ACHN (cell line): ENCODE measurements at places on chromosomes 7 and 10.

- DNase-seq, result peak; percentile 24
These were observed 97.2 kb downstream of the SLC25A13 start for GRCh38 chr7:96224685-96225084.

DNA sequence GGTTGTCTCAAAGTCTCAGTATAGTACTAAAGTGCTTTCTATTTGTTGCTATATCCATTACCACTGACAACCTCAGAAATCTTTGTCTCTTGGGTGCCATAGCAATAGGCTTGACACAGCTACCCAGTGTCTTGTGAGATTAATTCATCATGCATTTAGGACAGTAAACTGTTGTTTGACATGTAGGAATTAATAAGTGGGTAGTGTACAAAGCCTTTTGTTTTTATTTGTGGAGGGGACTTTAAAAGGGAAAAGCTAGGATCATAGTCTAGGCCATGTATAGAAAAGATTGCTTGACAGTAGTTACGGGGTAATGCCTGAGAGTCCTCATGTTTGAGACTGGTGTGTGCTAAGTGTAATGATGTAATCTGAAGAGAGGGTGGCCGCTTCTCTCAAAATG lies 102.6 kb upstream of the AGR3 start:
- DNase-seq, result no peak

DNA sequence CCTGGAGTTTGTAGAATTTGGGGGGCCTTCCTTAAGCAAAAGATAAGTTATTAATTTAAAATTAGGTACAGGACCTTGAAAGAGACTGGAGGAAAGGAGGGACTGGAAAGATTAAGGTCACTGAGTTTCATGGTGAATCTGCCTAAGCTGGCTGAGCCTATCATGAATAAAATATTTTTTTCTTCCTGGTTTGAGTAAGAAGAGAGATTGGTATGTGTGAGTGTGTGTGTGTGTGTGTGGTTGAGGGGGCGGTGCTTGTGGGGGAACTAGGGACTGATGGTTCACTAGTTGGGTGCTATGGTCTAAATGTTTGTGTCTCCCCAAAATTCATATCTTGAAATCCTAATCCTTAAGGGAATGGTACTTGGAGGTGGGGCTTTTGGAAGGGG lies 142.5 kb upstream of the PRKCQ start:
- no peak for DNase-seq

GRCh38 chr10:83953589-83953988 lies 185.7 kb upstream of the GHITM start:
- DNase-seq, result no peak

DNA sequence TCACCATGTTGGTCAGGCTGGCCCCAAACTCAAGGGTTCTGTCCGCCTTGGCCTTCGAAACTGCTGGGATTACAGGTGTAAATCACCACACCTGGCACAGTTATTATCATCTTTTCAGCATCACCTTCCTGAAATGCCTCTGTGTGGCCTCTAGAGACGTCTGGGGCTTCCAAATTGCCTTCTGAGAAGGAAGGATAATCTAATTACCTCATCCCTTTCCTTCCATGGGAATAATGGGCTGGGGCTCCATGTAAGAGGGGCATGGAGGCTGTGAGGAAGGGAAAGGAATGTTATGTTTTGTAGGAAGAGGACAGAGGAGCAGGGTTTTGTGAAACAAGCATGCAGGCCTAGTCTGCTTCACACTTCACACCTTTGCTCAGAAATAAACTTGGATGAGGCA lies 22.2 kb upstream of the PODXL start:
- DNase-seq, result no peak

DNA sequence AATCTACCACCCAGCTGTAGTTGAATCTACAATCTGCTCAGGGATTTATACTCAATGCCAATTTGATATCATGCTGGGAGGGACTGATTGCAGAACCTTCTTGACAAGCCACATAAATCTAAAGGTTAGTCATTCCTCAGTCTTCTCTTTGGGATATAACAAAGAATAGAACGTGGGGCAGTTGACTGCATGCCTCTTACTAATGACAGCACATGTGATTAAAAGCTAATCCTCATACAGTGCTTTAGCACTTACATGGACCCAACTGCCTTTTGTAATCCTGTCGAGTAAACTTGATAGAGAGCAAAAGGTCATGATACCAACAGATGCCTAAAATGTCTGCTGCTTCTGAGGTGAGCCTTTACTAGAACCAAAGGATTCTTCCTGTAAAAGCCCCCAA lies 12.3 kb downstream of the KLHL7 start:
- no peak for DNase-seq

- DNase-seq, result no peak
These were observed 545.1 kb downstream of the AUTS2 start for GRCh38 chr7:70143075-70144044.

GRCh38 chr10:93758891-93759410 lies 1.2 kb downstream of the LGI1 start:
- no peak for DNase-seq

- no peak for DNase-seq
These were observed 27.6 kb downstream of the NPS start for GRCh38 chr10:127576740-127577161.

GRCh38 chr10:85922356-85923129 lies 444.1 kb downstream of the GRID1 start:
- no peak for DNase-seq

DNA sequence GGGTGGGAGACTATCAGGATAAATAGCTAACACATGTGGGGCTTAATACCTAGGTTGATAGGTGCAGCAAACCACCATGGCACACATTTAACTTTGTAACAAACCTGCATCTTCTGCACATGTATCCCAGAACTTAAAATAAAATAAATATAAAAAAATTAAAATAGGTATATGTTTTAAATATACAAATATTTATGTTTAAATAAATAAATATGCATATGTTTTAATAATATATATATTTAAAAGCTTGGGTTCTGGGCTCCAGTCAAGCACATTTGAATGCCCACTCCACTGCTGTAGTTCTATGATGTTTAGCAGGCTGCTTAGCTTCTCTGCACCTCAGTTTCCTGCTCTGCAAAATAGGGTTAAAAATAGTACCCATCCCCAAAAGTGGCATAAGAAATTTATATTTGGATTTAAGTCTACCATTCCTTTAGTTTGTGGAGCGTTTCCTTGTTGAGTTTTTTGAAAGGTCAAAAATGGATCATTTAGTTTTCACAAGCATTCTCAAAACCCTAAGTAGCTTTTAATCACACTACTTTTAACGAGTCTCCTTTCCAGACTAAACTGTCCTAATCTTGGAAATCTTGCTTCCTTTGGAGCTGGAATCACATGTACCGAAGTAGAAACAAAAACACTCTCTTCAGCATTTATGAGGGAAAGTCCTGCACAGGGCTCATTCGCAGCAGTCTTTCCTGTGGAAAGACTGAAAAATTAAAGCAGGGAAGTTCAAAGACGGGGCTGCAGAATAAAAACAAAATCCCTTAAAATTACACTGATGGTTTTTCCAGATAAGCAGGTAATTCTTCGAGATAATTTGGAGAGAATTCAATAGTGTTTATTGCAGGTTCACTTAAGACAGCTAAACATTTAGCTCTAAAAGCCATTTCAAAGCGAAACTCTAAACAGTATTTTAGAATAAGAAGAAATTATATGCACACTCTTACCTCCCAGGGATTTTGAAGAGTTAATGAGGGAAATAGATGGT lies 111.7 kb upstream of the LYZL1 start:
- DNase-seq, result no peak

GRCh38 chr10:88705958-88706357 lies at the start of gene LIPK:
Gene LIPK, plus strand, starts transcription at chr10:88706249. Its CDS starts 18,295 bp downstream, at chr10:88724544.
- no peak for DNase-seq

GRCh38 chr7:30321089-30321881 lies 36.9 kb downstream of the ZNRF2 start:
- no peak for DNase-seq

DNA sequence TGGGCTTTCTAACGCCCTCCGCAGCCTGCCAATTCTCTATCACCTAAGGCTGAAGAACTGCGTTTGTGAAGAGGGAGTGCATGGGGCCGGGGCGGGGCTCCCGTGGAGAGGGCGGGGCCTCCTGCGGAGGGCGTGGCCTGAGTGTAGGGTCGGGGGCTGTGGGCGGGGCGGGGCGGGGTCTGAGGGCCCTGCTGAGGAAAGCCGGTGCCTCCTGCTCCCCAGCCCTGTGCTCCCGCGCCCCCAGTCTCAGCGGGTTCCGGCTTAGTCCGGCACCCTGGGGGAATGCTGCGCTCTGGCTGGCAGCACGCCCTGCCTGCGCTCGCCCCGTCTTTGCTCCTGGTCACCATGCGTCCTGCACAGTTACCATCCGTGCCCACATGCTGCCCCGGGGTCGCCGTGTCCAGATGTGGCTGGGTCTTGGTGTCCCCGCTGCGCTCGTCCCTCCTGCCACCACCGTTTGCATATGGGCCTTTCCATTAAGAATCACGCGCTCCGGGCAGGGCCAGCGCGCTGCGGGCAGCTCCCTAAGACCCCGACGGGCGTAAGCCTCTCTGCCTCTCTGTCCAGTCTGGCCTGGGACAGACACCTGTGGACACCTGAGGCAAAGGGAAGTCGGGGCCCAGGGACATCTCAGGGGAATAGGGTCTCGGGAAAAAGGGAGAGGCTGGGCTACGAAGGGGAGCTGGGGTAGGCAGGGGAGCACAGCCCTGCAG lies 144.0 kb upstream of the RET start:
- no peak for DNase-seq

GRCh38 chr10:67971311-67971710 lies 86.9 kb downstream of the SIRT1 start:
- DNase-seq, result peak; percentile 6

DNA sequence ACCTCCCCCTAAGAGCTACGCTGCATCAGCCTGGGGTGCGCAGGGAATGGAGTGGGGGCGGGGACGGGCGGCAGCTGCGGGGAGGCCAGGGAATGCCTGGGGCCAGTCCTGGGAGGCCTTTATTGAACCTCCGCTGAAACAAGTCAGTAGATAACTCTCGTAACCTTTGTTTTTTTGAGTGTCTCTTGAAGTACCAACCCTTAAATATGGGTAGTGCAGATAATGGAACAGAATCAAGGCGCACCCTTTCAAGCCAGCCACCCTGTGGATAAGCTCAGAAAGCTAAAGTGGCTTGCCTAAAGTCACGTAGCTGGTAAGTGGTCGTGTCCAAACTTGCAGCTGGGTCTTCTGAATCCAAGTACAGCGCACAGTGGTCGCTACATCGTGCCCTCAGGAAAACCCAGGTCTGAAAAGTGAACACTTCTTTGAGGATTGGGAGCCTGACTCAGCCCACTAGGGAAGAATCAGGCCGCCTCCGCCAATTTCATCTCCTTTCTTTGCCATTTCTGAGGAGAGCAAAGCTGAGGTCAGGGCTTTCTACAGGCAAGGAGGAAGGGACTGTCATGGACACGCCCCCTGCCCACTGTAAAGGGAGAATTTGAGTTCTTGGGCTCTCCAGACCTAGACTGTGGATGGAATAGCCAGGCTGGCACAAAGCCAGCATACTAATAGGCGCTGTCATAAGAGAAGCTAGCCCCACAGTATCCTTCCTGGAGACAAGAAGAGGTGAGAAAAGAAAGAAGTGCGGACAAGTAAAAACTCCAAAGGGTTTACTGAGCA lies 3.2 kb upstream of the EGR2 start:
- DNase-seq, result no peak

DNA sequence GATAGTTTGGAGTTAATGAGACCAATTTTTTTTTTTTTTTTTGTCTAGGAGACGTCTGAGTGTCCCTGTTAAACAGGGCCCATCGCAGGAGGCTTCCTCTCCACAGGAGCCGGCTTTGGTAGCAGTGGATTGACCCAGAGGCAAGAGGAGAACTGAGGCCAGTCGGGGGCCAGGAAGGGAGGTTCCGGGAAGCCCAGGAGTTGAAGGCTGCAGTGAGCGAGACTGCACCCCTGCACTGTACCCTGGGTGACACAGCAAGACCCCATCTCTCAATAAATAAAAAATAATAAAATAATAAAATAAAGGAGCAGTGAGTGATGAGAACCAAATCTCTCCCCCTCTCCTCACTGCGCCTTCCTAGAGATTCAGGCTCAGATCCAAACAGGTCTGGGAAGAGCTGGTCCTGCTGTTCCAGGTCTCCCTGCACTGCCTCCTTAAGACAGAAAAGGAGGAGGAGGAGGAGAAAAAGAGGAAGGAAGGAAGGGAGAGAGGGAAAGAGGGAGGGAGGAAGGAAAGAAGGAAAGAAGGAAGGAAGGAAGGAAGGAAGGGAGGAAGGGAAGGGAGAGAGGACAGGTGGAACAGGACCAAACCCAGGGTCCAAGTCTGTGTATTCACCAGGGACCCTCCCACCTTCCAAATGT lies 3.5 kb downstream of the MNX1 start:
- DNase-seq, result no peak

DNA sequence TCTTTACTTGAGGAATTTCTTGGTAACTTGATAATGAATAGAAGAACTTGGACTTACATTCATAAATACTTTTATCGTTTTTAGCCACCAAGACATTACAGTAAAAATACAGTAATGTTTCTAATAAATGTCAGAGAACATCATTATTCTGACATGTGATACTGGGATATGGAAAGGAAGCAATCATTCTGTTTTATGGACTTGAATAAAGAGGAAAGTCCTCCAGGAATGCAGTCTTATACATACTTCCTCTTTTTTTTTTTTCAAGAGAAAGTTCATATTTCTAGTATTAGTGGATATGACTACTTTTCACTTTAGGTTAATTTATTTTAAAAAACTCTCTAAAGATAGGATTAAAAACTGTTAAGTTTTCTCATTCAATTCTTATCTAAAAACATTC lies 220.0 kb upstream of the SEMA3C start:
- DNase-seq, result no peak

DNA sequence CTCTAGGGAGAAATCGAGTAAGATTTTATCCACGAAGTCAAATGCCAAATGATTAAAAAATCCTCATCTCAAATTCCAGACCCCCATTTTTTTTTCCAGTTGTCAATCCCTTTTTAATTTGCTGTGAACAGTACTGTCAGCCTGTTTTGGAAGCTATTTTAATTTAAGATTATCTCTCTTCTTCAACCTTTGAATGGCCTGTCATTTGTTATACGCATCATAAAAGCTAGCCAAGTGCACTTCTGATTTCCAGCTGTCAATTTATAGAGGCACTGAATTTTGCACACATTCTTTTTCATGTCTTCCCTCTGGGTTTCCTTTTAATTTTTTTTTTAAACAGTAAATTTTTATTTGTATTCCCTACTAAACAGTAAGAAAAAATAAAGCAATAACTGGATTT lies 336.4 kb upstream of the HGF start:
- DNase-seq, result no peak

GRCh38 chr7:142808802-142809583 lies 38.2 kb downstream of the PRSS2 start:
- no peak for DNase-seq

DNA sequence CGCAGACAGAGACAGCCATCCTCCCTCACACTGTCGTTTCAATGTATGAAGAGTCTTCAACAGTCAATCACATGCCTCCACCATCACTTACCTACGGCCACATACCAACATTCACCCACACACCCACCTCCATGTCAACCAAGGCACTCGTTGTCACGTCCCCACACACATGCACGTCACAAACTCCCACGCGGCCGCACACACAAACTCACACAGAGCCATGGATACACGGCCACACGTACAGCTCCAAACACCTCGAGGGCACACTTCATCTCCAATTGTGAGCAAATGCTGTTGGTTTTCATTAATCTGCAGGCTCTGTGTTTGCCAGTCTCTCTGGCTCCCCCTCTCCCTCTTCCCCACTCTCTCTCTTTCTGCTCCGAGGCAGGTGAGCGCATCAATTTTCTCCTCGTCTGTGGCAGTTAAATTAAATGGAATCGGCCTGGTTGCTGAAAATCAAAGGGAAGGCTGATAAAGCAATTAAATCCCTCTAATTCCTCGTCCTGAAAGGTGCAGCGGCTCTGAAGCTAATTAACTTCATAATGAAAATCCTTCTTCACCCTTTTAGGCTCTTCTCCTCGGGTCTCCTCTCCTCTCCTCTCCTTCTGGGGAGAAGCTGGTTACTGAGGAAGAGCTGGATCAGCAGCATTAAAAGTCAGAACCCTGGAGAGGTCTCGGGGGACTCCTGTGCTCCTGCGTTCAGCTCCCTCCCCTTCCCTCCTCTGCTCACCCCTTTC lies 53.8 kb upstream of the SLF2 start:
- no peak for DNase-seq
